Lung (tissue), 17 donors: ENCODE measurements at places on chromosomes 7 and 10. TPM values are rescaled to one million over a fixed set of nuclear protein-coding genes. Genes with fewer than 3 reads are reported as not detected.

Gene TAC1
- not detected for total RNA-seq

Gene SEMA3E
- 4.9 TPM for total RNA-seq

Gene SPDYE1
- total RNA-seq, result 0.09 TPM

Gene ANXA8L1
- total RNA-seq, result 18.9 TPM
